ENCODE measurements at places on chromosomes 4 and X.

GRCh38 chrX:133881007-133881406, 104.4 kb downstream of the GPC3 start:
- DNase-seq: no peak

DNA sequence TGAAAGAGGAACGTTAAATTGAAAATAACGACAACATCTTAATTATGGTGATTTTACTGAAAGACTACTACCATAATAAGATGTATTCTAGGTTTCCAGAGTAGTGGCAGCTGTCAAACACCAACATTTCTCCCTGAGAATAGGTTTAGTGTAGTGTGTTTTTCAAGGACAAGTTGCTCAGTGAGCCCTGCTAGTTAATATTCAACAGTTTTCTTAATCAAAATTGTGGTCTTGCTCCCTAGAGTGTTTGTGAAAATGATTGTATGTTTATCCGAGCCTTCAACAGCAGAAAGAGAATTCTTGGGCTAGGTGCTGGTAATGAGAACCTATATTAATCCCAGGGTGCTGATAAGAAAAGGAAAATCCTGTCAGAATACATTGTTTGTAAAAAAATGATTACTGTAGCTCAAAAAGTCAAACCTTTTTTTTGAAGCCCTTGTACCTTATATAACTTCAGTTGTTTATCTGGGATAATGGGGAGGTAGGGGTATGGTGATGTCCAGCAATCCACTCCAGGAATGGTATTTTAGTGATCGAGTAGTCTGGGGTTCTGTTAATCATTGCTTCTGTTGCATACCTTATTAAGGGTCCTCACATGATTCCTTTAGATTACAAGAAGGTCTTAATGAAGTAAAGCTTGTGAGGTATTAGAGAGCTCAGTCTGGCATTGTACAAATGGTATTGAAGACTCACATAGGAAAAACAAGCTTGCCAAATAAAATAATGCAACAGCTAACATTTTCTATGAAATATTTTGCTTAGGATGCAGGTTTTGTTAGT, 110.7 kb downstream of the CCSER1 start:
- no peak for DNase-seq

DNA sequence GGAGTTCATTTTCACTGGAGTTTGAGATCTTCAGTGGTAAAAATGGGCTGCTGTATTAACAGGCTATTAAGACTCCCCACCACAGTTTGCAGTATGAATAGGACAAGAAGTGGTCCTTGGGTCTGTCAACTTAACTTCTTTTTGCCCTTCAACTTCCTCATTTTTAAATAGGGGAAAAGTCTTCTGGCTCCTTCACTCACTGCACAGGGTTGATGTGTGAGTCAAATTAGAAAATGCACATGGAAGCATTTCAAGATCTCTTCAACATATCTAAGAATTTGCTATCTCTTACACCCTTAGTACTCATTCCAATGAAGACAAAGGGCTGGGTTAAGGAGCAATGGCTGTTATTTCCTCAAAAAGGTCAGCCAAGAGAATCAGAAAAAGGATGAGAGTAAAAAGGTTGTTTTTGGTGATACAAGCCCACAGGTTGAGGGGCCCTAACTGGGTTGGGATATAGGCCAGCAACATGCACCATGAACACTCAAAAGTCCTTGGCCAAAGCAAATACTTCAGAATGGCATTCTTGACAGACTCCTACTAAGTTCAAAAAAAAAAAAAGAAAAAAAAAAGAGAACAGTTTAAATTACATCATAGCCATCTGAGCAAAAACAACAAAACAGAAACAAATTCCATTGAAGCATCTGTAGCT, 13.4 kb downstream of the PDE5A start:
- DNase-seq: no peak

DNA sequence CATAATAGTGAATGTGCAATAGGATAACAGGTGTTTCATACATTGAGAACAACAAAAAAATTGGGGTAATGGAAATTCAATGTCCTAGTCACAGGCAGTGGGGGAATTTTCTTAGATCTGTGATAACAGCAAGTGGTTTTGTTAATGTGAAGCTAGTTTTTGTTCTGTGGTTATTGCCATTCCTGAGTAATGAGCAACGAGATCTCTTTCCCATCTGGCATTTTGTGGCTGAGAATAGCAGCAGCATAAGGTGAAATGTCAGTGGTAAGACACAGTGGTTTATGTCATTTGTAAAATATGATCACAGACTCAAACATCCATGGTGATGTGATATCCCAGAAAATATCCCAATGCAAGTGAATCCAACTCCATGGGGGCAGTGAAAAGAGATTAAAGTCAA, 497.5 kb downstream of the KCNIP4 start:
- no peak for DNase-seq

- DNase-seq: no peak
Observed at GRCh38 chrX:64205441-64205734, at the start of gene AMER1. TSS of gene AMER1 (minus strand) at chrX:64205708. CDS start at chrX:64193286, 12,422 bp downstream.

- DNase-seq: no peak
Observed at GRCh38 chrX:139770366-139770765, 62.4 kb upstream of the MCF2 start.

DNA sequence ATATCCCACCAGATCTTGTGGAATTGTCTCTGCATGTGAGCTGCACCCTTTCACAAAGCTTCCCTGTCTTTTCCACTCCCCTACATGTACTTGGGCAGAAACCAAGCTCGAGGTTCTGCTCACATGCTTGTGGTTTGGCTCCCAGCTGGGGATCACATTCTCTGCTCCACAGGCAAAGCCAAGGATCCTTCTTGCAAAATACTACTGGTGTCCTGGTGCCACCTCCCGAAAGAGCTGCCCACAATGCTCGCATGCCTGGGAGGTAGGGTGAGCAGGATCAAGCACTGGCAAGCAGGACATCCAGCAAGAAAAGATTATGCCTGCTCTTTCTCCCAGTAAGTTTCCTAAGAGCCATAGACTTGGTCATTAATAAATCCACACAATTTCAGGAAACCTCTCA, 45.1 kb upstream of the PPARGC1A start:
- DNase-seq: no peak

GRCh38 chrX:74449322-74449936, 28.1 kb downstream of the SLC16A2 start:
- no peak for DNase-seq

DNA sequence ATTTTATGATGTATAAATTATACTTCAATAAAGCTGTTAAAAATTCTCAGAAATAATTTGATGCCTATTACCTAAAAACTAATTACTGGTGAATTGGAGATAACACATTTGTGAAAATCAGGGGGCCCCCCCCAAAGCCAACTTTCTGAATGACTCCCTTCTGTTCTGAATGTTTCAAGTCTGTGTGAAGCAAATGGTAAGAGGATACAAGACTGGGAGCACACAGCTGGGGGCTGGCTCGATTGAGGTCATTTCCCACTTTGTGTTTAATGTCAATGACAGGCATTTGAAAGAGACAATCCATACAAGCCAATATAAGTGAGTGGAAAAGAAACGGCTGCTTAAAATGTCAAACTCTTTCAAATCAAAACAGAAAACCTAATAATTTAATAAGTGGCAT, 155.8 kb downstream of the SH2D1A start:
- DNase-seq: no peak

DNA sequence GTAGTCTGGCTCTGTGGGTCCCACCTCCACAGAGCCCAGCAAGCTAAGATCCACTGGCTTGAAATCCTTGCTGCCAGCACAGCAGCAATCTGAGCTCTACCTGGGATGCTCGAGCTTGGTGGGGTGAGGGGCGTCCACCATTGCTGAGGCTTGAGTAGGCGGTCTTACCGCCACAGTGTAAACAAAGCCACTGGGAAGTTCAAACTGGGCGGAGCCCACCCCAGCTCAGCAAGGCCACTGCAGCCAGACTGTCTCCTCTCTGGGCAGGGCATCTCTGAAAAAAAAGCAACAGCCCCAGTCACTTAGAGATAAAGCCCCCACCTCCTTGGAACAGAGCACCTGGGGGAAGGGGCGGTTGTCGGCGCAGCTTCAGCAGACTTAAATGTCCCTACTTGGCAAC, 243.2 kb upstream of the POF1B start:
- DNase-seq: no peak

DNA sequence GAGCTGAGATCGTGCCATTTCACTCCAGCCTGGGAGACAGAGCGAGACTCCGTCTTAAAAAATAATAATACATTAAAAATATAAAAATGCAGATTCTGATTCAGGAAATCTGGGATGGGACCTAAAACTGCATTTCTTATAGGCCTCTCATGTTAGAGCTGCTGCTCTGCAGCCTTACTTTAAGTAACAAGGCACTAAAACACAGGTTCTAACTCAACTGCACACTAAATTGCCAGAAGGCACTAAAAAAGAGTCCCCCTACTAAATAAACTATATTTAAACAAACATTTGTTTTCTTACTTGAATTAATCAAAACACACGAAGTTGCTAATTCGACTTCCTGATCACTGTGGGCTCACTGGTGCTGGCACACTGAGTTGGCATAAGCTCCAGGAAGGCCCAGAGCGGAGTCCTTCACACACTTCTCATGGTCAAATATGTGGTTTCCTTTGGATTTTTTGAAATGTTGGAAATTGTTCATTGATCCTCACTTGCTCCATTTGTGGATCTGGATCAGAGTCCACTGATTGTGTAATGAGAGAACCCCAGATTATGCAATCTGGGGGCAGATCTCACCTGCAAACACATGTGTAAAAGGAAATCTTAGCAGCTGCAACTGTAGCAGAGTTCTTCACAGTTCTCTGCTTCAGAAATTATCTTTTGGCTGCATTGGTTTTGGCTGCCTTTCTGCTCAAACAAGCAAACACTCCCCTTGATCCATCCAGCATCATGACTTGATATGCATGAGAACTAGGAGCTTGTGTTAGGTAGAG, 59.3 kb downstream of the AFF1 start:
- DNase-seq: no peak

DNA sequence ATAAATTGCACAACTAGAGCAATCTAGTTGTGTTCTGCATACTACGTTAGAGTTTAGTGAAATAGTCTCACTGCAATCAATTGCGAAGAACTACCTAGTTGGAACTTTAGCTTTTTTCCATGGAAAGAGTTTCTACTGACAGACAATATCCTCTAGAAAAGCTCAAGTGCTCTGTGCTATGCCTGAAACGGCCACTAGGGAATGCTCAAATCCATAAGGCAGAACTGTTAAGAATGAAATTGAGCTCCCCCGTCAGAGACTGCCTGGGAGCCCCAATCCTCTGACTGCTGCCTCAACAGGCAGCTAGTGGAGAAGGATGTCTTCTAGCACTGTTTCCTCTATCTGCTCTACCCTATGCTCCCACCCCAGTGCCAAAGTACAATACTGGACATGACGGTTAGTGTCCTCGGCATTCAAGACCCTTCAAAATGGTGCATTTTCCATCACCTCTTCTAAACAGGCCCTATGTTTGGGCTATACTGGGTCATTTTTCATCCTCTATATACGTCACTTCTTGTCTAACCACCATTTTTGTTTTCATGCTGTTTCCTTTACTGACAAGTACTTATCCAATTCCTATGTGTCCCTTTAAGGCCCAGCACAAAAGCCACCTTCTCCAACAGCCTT, 35.3 kb downstream of the FRMD7 start:
- peak; percentile 20 for DNase-seq

DNA sequence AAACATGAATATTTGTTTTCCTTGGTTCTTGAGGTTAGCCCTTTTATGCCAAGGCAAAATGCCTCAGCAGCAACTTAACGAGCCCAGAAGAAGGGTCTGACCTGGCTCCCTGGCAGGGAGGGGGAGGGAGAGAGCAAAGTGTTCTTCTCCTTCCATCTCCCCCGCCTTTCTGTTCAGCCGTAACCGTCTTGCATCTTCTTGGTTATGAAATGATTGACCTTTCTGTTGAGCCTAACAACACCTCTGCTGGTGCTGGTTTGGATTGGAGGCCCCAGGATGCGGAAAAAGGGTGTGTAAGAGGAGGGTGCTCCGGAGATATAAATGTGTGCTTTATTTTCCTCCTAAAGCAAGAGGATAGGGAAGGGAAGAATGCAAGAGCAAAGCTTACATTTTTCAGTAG, 44.7 kb downstream of the PTTG2 start:
- DNase-seq: no peak

DNA sequence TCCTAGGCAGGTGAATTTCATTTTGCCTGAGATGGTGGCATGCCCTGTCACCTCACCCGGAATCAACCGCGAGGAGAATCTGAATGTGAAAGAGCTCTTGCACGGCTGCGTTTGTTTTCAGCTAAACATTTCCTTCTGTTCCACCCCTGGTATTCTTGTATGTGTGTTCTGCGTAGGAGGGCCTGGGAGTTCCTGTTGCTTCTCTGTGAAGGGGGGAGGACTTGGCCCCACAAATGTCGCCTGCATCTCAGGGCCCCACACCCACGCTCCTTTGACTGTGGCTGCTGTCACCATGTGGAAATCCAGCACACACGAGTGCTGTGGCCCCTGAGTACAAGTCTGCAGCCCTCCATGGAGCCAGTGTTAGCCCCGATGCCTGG, 45.8 kb upstream of the CLCN4 start:
- peak; percentile 47 for DNase-seq

DNA sequence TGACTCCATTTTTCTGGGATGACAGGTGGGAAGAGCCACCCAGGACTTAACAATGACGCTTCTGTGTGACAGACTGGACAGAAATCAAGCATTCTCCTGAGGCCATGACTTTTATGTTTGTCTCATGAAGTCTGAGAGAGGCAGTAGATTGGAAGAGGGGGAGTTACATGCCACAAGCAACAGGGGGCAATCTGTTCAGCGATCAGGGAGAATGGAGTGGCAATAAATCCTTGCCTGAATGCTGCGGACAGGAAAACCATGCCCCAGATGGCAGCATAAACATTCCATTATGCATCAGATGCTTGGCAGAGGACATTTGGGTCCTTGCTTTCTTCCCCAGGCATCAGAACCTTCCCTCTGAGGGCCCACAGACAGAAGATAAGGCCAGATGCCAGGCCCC, 312.4 kb upstream of the DIPK2B start:
- DNase-seq: no peak

GRCh38 chr4:109010521-109010920, 247.7 kb upstream of the ETNPPL start:
- no peak for DNase-seq

- no peak for DNase-seq
Observed at GRCh38 chrX:67777148-67777547, 233.3 kb downstream of the AR start.

GRCh38 chr4:108834166-108834834, 71.4 kb upstream of the ETNPPL start:
- DNase-seq: no peak

DNA sequence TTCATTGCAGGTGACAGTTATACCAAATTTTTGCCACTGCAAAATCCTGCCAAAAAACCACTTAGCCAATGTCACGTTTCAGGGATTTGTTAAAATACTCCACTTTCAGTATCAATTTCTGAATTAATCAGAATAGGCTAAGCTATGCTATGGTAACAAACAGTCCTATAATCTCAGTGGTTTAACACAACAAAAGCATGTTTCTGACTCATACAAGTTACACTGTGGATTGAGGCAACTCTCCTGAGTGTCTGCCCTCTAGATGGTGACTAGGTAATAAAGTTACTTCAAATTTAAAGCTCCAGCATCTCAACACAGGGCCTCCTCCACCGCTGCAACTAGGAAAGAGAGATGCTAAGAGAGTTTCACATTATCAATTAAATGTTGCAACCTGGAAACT, 23.0 kb upstream of the RADX start:
- no peak for DNase-seq

- no peak for DNase-seq
Observed at GRCh38 chr4:79272761-79273160, 53.1 kb downstream of the NAA11 start.

- DNase-seq: no peak
Observed at GRCh38 chrX:41889317-41890025, 33.9 kb downstream of the CASK start.

Data from GM12892 (cell line).